DMS53 (cell line): ENCODE measurements at places on chromosomes 4 and X.
A peak's percentile ranks its signal among the peaks of the same experiment; 100 is the strongest.

DNA sequence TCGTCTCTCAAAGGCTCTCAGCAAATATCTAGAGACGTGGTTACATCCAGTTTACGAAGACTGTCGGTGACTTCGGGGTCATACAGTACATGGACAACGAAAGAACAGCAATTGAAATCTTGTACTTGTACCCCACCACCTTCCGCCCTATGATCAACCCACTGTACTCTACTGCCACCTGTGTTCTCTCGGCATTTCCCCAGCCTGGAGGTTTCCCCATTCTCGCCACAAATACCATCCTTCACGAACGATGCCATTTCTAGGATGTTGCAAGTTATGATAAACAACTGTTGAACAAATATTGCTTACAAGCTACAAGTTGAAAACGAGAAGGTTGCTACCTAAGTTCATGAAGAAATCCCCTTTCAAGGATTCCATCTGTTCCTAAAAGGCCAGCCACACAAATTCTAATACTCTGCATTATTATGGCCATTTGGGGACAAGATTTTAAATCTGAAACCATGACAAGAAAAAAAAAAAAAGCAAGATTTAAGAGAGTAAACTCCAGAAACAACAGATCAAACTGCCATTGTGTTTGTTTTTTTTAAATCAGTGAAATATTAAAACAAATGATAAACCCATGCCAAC is 1.6 kb downstream of the APBB2 start:
- peak; percentile 50 for DNase-seq

DNA sequence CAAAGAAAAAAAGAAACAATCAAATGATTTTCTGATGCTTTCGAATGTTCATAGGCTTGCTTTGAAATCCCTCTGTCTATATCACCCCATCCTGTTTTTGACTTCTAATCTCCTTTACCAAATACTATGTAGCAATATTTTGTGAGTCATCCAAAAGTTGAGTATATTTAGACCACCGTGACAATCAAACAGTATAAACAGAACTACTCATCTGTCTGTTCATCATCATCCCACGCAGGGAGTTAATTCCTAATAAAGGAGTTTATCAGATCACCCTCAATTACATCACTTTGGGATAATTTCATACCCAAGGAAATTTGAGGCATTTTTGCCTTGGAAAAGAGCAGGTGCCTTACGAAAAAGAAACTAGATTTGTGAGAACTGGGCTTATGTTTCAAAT is 212.9 kb downstream of the CBR4 start:
- peak; percentile 38 for DNase-seq

- DNase-seq: no peak
Observed at GRCh38 chr4:139567159-139567870, 11.3 kb upstream of the SETD7 start.

DNA sequence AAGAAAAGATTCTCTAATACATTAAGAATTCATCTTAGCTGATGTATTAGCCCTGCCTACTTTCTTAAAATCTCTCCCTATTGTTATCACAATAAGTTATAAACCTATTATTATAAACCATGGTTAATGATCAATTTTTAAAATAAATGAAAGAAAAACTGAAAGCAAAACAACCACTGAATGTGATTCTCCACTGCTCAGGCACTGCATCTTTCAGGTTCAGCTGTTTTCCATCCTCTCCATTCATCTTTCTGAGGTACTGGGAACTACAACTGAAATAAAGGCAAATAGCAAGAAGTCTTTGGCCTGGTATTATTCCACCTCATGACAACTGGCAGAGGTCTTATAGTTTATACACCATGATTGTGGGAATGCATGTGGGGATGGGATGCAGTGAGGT is 798.9 kb upstream of the AADAT start:
- DNase-seq: no peak

GRCh38 chr4:122845760-122846159 is 19.1 kb downstream of the FGF2 start:
- no peak for DNase-seq

- no peak for DNase-seq
Observed at GRCh38 chrX:29762006-29762405, 453.4 kb upstream of the MAGEB2 start.
